Hypothalamus (tissue), 51 donors: ENCODE measurements at places on chromosomes 6 and 20.

DNA sequence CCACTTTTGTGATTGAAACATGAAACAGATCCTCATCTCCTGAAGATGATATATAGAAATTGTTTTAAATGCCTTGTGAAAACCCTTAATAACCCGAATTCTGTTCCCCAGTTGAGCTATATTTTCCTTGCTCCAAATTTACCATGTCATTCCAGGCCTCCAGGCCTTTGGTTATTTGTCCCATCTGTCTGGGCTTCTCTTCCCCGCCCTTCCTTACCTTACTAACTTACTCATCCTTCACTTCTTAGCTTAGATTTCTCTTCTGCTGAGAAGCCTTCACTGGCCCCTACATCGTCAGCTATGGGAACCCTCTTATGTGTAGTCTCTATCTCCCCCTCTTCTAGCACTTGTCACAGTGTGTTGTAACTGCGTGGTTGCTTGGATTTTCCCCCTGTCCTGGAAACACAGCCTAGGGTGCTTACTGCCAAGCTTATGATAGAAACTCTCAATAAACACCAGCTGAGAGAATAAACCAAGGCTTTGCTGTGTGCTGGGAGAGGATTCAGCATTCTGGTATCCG, 68.6 kb downstream of the SGK1 start:
- DNase-seq: no peak

- no peak for DNase-seq
These were observed 23.8 kb upstream of the PREX1 start for GRCh38 chr20:48851579-48851978.

GRCh38 chr6:132728616-132729015, 14.8 kb upstream of the VNN1 start:
- no peak for DNase-seq

GRCh38 chr20:10427060-10427692, 6.8 kb downstream of the MKKS start:
- no peak for DNase-seq
